ENCODE measurements at places on chromosomes 5 and 9.

DNA sequence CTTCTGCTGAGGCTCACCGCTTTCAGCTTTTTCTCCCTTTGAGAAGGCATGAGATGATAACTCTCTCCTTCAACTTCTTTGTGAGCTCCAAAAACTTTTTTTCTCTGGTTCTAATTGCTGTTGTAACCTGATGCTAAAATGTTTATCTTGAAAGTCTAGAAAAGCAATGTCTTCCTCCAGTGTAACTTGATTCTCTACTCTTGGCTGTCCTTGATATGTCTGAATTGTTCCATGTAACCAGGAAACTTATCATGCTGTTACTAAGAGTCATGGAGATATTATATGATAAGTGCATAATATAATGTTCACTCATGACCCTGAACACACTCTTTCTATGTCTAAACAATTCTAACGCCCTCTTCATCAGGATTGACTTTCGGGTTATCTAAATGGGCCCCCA, 128.0 kb upstream of the ABCA1 start:
- no peak for DNase-seq

- DNase-seq, result no peak
Measured at GRCh38 chr9:131833083-131833482, 93.2 kb upstream of the RAPGEF1 start.

DNA sequence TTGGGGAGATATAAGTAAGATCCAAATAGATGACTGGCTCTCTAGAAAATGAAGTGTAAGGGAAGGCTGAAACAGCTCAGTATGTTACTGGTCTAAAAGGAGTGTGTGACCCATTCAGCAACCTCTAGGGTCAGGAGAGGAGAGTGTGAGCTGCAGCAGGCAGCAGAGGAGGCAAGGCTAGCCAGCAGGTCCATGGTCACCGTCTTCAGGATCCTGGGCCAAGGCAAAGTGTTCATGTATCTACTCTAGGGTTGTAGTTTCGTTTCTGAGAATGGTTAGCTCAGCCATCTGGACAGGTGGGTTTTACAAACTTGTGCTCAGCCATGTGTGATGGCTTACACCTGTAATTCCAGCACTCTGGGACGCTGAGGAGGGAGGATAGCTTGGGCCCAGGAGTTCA, 13.7 kb downstream of the MYO10 start:
- DNase-seq, result no peak

DNA sequence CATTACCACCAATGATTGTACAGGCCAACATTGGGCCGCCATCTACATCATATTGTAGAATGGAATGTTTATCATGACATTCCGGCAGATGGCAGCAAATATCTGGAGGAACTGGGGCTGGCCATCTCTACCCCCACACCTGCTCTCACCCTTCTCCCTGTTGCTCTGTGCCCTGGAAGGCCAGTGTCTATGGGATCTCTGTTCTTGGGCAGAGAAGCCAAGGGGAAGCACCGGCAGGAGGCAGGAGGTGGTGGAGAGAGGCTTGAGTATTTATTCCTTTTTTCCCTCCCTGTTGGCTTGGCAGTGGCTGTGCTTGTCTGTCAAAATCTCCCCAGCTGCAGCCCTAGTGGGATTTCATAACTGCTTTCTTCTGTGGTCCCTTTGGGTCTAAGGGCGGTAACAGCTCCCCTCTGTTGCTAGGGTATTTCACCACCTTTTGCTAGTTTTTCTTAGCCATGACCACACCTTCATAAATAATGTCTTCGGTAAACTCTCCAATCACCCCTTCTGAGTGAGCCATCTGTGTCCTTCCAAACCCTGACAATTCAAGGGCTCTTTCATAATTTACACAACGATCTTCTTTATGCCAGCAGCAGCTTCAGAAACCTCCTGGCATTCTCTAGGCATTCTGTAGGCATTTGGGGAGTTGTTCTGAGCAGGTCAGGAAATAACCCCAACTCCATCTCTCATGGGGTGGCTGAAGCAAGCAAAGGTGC, 225.8 kb downstream of the MELK start:
- DNase-seq, result no peak

DNA sequence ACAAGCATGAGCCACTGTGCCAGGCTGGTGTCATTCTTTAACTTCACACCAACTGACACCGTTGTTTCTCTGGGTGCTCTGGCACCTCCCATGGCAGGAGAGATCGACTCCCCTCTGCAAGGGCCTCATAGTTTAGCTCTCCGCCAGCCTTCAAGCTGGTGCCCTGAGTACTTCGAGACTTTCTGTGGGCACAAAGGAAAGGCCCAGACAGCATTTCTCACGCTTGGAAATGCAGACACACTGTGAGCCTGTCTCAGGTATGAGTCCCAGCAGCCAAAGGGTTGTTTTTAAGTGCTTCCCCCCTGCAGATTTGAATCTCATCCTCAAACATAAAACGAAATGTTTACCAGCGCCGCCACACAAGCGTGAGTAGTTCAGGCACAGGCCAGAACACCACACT, 11.1 kb upstream of the TCF7 start:
- no peak for DNase-seq

DNA sequence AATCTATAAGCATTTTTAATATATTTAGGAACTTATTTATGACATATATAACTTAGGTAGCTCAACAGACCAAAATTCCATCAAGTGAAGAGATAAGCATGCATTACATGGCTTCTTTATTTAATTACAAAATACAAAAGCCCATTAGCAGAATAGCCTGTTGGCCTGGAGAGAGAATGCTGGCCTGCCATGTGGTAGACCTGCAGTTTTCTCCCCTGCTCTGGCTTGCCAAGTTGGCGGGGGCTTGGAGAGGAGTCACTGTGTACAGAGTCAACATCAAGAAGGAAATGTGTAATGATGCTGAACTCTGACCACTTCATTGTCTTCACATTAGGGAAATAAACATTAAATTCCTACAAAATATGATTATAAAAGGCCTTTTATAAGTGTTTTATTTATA, 69.8 kb upstream of the CNTLN start:
- DNase-seq, result no peak

DNA sequence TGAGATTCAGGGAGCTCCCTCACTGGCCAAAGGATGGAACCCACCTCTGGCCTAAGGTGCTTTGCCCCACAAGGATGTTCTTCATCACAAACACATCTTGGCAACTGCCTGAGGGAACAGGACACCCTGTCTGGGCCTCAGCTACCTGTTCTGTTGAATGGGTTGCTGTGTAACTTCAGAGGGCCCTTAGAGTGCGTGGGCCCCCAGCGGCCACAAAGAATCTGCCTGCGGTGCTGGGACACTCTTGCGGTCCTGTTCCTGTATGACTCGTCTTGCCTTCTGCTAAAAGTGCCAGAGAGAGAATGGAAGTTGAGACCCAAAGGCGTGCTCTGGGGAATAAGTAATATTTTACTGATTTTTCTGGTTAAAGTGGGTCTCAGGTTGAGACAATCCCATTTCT, 14.1 kb upstream of the RPL26L1 start:
- DNase-seq, result no peak

- no peak for DNase-seq
Measured at GRCh38 chr9:25177858-25178257, 500.4 kb downstream of the TUSC1 start.

DNA sequence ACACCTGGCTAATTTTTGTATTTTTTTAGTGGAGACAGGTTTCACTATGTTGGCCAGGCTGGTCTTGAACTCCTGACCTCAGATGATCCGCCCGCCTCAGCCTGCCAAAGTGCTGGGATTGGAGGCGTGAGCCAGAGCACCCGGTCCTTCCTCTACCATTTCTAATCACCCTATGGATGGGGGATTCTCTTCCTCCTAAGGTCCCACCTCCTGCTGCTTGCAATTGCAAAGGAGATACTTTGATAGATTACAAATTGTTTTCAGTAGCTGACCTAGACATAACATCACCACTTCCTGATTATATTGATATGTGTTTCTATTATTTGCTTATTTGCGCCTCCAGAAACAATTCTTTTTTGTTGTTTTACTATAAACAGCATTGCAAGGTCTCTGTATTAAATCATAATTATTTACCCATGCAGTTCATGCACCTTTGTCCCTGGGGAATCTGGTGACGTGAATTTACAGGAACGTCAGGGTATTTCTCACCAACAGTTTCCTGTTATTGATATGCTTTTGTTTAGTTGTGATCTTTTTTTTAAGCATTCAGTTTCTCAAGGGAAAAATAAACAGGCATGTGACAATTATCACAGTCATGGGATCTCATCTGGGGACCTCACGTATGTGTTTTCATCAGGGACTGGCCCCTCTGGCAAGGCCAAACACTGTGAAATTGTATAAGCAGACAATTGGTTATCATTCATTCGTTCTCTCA, 43.2 kb downstream of the ESM1 start:
- DNase-seq, result no peak

GRCh38 chr9:122190597-122191381, 31.1 kb downstream of the MORN5 start:
- DNase-seq, result no peak

- DNase-seq, result no peak
Measured at GRCh38 chr5:113806250-113806649, 292.8 kb downstream of the YTHDC2 start.

DNA sequence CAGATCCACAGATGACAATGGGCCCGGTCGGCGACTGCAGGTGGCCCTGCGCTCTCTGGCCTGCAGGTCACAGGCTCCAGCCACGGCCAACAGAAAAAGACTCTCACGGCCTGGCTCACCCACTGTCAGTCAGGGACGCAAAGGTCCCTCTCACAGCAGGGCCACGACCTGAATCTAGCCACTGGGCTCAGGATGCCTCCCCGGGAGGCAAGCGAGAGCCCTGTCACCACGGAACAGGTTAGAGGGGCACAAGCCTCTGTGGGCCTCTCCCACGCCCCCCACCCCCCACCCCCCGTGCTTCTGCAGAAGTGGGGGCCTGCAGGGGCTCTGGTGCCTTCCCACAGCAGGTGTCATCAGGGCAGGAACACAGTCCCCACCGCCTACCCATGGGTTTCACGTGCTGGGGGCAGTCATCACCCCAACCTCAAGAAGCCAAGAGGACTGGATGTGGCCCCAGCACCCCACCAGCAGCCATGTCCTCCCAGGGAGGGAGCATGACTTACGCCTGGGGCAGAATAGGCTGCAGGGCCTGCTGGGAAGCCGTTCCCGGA, 17.3 kb upstream of the EGFL7 start:
- DNase-seq, result no peak

- DNase-seq, result no peak
Measured at GRCh38 chr9:92665836-92666235, 4.1 kb downstream of the IPPK start.

- no peak for DNase-seq
Measured at GRCh38 chr5:31827867-31828266, 188.9 kb downstream of the PDZD2 start.

- no peak for DNase-seq
Measured at GRCh38 chr5:95087816-95088317, 197.0 kb downstream of the MCTP1 start.

DNA sequence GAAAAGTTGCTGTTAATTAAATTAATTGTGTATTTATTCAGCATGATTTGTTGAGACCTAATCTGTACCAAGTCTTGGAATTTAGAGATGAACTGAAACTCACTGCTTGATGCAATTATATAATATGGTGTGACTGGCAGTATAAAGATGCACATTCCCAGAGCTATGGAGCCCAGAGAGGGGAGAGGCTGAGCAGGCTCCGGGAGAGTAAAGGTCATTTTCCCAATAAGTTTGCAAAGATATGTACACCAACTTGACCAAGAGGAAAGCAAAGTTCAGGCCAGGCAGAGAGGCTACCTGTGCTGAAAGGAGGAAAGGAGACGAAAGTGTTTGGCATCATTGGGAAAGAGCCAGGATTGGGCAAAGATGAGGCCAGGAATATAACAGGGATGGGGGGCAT, 271.7 kb upstream of the KLF4 start:
- DNase-seq, result no peak

DNA sequence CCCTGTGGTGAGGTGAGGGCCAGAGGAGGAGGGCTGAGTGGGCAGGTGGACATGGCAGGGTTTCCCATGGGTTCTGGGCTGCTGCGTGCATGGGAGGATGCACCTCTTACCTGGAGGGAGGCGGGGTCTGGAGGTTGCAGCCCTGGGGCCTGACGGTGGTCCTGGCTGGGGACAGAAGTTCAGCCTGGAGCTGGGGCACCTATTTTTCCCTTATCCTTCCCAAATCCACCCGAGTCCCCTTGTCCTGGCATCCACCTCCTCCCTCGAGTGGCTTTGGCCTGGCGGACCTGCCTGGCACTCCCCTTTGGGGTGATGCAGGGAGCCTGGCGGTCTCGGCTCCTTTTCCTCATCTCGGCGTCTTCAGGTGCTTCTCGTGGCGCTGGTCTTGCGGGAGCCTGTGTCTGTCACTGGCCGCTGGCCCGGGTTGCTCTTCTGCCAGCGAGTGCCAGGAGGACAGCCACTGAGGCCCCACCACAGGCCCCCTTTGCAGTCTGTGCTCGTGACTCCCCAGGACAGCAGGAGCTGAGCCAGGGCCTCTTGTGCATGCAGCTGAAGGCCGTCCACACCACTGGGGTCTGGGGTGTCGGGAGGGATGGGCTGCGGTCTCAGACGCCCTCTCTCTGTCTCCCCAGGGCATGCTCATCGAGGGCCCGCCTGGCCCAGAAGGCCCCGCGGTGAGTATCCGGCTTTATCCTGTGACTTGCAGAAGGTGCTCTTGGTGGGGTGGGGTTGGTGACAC, 96.4 kb downstream of the COL5A1 start:
- DNase-seq, result no peak

GRCh38 chr5:7823594-7823993, 27.3 kb downstream of the CFAP90 start:
- DNase-seq, result no peak

- no peak for DNase-seq
Measured at GRCh38 chr9:38000332-38000731, 68.7 kb downstream of the SHB start.

GRCh38 chr9:114124666-114125475, 25.8 kb upstream of the KIF12 start:
- no peak for DNase-seq

DNA sequence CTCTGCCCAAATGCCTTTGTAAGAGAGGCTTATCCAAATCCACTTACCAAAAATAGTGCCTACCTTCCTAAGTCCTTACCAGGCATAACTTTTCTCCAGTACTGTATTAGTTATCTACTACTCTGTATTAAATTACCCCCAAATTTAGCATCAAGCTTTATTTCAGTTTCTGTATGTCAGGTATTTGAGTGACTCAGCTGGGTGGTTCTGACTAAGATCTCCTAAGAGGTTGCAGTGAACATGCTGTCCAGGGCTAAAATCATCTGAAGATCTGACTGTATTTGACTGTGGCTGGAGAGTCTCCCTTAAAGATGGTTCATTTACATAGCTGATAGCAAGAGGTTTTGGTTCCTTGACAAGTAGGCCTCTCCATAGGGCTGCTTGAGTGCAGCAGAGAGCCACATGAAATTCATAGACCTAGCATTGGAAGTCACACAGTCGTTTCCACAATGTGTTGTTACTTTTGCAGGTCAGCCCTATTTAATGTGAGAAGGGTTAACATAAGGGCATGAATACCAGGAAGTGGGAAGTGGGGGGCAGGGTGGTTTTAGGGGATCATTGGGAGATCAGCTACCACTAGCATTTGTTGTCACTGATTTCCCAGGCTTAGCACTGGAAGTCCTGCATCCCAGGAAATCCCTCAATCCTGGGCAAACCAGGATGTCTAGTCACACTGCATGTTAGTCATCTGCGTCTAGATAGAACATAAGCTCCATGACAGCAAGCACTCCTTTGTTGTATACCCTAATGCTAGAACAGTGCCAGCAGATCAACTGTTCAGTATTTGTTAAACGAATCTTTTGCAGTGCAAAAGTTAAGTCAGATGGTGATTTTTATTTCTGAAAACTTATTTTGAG, 2.0 kb upstream of the ZNF622 start:
- DNase-seq, result no peak
